Endothelial cell of umbilical vein (primary cell): ENCODE measurements at places on chromosomes 16 and 17. TPM values are rescaled to one million over a fixed set of nuclear protein-coding genes. Genes with fewer than 3 reads are reported as not detected.

- DNase-seq, result no peak
Observed at GRCh38 chr17:70520447-70520846, 351.1 kb downstream of the KCNJ2 start.

Gene GUCY2D
- total RNA-seq, result not detected in 2 replicates

DNA sequence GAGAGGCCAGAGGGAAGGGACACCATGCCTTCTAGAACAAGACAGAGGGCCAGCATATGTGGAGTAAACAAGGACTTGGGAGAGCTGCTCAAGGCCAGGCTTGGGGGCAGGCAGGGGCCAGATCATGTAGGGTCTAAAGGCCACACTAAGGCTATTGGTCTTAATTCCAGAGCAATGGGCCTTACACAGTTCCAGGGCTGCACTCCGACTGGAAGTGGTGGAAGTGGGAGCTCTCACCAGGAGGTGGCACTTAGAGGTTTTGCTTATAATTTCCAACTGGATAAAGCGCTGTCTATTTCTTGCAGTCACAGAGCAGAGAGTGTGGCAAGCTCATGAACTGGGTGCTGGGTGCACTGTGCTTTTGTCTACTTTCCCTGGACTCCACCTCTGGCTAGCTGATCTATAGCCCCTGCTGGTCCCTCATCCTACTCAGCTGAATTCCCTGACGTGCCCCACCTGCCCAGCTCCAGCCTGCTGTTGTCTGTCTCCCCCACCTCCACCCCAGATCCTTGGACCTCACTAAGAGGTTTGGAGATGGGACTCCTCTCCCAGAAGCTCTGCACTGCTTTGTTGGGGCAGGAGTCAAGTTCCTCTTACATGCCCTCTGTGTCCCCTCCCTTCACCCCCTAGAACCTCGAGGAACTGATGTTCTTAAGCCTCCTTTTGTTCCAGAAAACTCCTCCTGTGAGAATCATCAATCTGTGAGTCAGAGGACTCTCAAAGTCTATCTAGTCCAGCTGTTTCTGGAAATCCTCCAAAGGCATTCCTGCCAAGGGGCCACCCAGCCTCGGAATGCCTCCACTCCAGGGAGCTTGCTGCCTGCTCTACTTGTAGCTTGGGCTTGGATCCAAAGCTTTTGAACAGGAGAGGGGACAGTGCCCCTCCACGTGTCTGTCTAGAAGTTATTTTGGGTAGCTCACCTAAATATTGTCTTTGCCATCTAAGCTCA lies 48.1 kb upstream of the KSR1 start:
- DNase-seq, result peak; percentile 12

DNA sequence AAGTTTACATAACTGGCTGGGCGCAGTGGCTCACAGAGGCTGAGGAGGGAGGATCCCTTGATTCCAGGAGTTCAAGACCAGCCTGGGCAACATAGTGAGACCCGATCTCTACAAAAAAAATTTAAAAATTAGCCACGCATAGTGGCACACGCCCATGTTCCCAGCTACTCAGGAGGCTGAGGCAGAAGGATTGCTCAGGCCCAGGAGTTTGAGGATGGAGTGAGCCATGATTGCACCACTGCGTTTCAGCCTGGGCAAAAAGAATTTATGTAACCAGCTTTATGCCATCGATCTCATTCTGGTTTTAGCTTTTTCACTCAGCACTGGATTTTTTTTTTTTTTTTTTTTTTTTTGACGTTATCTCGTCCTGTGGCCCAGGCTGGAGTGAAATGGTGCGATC lies 9.1 kb upstream of the CD300E start:
- DNase-seq, result no peak

GRCh38 chr17:63337579-63337978 lies 108.5 kb downstream of the CYB561 start:
- no peak for DNase-seq

GRCh38 chr17:15281909-15282308 lies 16.8 kb upstream of the PMP22 start:
- peak; percentile 29 for DNase-seq

Gene ENPP7
- not detected in 2 replicates for total RNA-seq

Gene MYH2
- 0.05 TPM in 1 of 2 replicates, not detected in the other for total RNA-seq

Gene ZMYND15
- 0.44 TPM in 1 of 2 replicates, not detected in the other for total RNA-seq

Gene HOXB5
- 7.3 and 8.5 TPM in 2 replicates for total RNA-seq

DNA sequence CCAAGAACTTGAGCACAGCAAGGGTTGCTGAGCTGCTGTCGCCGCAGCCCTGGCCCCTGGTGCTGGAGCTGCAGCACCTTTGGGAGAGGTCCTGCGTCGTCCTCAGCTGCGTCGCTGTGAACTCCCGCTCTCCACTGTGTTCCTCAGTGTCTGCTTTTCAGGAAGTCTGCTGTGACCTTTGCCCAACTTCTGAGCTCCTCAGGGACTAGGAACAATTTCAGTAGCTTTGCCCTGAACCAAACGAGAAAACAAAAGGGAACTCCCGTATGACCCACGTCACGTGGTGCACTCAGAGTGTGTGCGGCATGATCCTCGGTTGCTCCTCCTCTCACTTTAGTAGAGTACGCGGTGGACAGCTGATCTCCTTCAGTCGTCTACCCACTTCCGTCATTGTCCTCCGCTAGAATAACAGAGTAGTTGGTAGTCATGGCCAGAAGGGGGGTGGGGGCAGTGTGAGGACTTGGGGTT lies 44.2 kb downstream of the WDR45B start:
- peak; percentile 36 for DNase-seq

DNA sequence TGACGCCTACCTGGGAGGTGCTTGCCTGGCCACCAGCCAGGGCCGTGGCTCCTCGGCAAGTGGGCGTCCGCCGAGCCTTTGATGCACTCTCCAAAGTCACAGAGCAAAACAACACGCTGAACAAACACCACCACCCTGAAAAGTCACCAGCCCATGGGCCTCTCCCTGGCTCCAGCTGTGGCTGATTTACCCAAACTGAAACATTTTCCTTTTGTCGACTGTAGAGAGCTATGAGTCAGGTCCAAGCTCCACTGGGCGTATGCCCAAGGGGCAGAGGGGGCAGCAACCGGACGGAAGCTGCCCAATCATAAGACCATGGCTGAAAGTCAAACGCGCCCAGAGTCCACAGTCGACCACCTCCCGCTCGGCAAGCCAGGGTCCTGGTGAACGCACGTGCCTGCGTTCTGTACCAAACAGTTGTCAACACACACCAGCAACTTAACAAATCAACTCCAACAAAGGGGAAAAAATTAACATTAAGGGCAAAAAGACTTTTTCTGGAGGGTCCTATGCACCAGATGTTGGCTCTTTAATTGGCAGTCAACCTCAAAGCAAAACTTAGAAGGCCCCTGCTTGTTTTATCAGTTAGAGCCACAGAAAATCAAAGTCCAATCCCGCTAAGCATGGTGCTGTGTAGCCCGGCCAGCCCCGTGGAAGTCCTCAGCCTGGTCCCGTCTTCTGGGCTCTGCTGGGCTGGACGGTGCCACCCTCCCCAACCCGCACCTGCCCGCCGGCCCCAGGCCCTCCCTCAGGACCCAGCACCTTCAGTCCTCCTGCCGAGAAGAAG lies 47.3 kb downstream of the TBC1D16 start:
- peak; percentile 91 for DNase-seq

- DNase-seq, result no peak
Observed at GRCh38 chr17:58560511-58560910, 46.1 kb upstream of the MTMR4 start.

DNA sequence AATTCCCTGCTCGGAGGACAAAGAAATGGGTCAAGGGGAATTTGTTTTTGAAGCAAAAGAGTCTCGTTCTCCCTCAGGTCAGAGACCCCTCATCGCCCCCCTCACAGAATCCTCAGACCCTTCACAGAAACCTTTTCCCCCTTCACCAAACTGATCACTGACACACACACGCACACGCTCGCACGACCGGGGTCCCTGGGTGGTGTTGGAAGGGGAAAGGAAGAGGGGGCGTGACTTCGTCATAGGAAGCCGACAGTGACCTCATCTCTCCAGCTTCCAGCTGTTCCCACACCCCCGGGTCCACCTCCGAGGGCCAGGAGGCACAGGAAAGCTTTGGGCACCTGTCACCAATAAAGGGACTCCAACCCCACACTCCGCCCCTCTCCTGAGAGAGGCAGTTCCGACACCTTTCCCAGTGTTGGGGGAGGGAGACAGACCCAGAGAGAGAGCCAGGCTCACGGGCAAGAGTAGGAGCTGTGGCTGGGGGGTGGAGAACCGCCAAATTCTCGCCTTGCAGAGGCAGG lies 1.2 kb downstream of the ASGR1 start:
- peak; percentile 51 for DNase-seq

Gene TPSB2
- not detected in 2 replicates for total RNA-seq

DNA sequence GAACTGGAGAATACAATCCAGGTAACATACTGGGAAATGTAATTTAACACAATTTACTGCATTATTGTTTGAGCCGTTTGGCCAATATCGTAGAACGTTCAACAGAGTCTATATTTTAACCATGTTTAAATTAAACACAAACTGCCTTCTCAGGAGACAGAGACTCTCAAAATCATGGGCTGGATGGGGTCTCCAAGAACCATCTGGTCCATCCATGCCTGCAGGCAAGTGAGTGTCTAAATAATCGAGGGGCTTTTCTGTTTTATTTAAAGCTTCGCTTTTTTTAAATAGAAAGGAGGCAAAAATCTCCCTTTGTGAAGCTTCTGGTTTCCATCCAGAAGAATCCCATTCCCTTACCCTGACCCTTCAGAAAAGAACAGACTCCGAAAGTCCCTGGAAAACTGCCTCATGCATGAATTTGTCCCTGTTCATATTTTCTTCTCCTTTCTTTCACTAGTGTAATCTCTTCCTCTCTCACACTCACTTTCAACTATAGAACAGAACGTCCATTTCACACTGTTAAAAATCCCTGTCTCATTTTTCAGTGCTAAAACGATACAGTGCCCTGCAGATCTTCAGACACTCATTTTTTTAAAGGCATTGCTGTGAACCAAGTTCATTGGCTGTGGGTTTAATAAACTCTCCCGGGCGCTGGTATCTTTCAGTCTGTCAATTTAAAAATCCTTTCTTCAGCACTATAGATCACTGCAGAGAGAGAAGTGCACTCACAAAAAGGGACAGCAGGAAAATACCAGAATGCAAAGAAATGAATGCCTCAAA lies 111.4 kb upstream of the TOM1L1 start:
- DNase-seq, result no peak

Gene DLX4
- total RNA-seq, result not detected in 2 replicates

GRCh38 chr17:72158895-72159885 lies 38.4 kb downstream of the SOX9 start:
- DNase-seq, result no peak

- no peak for DNase-seq
Observed at GRCh38 chr17:44268709-44269534, 987 bp upstream of the SLC4A1 start.

DNA sequence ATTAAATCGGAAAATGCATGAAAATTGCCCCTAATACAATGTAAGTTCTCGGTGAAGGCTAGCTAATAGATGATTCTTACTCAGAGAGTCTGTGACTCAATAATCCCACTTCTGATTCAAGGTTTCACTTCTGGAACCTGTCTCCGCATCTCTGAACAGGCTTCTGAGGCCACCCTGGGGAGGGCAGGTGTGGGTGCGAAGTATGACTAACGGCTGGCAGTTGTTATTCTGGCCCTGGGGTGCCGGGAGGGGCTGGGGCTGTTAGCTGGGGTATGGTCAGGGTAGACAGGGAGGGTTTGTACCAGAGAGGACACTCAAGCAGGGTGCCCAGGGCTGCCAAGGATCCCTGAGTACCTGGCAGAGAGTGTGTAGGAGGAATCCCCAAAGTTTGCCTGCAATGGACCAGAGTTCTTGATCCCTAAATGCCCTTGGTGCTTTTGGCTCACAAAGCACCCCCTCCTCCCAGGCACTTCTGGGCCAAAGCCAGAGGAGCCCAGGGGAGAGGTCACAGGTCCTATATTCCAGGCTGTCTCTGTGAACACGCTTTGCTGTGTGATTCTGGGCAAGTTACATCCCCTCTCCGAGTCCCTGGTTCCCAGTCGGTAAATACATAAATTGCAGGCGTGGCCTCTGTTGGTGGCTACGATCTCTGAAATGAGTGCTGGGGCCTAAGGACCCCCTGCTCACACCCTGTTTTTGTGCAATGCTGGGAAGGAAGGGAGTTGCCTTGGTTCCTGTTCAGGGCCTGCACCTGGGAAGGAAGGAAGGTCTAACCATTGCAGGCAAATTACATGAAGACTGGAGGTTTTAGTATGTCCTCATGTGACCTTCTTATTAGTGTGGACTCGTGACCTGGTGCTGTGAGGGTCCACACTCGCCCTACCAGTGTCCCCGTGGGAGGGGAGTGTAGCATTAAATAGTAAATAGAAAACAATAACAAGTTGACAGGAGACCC lies 49.9 kb upstream of the CPNE2 start:
- DNase-seq, result no peak

DNA sequence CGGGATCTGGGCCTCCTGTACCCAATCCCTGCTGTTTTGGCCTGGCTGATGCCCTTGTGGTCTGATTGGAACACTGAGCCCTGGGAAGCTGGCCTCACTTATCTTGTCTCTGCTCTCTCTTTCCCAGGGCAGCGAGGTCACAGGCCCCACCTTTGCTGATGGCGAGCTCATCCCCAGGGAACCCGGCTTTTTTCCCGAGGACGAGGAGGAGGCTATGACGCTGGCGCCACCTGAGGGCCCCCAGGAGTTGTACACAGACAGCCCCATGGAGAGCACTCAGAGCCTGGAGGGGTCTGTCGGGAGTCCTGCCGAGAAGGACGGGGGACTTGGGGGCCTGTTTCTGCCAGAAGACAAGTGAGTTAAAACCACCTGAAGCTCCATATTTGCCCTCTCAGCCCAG lies 126.0 kb downstream of the RAB11FIP4 start:
- no peak for DNase-seq

GRCh38 chr17:37088913-37089312 lies 140.2 kb downstream of the AATF start:
- DNase-seq, result no peak

Gene TEX14
- not detected in 2 replicates for total RNA-seq

Gene ANKRD40CL
- not detected in 2 replicates for total RNA-seq

- no peak for DNase-seq
Observed at GRCh38 chr16:5206331-5206990, 108.9 kb upstream of the EEF2KMT start.

- DNase-seq, result no peak
Observed at GRCh38 chr17:80274331-80274730, 13.7 kb downstream of the RNF213 start.

DNA sequence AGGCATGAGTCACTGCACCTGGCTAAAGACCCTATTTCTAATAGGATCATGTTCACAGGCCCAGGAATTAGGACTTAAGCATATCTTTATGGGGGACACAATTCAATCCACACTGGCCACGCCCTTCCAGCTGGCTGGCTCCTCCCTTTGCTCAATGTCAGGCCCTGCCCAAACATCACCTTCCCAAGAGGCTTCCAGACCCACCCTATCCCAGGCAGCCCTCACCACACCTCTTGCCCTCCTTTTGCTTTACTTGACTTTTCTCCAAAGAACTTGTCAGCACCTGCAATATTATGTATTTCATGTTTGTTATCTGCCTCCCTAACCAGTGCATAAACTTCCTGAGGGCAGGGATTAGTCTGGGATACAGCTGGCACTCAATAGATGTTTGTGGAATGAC lies 109.6 kb upstream of the CDH5 start:
- DNase-seq, result no peak

GRCh38 chr17:34730816-34731215 lies 151.4 kb downstream of the TMEM132E start:
- no peak for DNase-seq

- no peak for DNase-seq
Observed at GRCh38 chr17:50465171-50465570, 3.5 kb downstream of the CHAD start.
